Esophagus squamous epithelium (tissue), 5 donors: ENCODE measurements at places on chromosomes 12 and 14.

- DNase-seq: no peak
Measured at GRCh38 chr12:88241862-88242570, 99.9 kb downstream of the TMTC3 start.

GRCh38 chr14:71319666-71320065 lies 412.4 kb downstream of the PCNX1 start:
- no peak for DNase-seq

- DNase-seq: no peak
Measured at GRCh38 chr12:11673666-11674461, 24.4 kb downstream of the ETV6 start.

GRCh38 chr14:92527721-92528120 lies 14.1 kb downstream of the RIN3 start:
- DNase-seq: no peak

DNA sequence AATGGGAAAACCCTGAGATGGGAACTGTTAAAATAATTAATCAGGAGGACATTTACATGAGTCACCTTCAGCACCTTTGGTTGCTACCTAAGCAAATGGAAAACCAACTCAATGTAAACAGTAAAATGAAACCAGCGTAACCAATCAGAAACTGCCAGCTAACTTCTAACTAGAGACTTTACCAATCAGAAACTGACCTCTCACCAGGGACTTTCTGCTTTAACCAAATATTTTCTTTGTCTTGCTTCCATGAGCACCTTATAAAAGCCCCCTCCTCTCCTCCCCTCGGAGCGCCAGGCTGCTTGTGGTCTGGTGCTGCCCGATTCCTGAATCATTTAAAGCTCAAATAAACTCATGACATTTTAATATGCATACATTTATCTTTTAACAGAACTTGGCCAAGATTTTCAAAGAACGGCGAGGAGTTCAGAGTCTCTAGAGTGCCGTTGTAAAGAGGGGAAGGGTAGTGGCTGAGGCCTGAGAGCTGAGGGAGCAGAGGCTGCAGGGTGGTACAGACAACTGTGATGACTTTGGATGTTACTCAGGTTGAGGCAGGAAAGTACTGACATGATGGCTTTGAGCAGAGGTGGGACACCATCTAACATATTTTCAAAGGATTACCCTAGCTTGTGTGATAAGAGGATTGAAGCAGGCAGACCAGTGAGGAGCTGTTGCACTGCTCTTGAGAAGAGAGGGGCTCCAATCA lies 183.6 kb downstream of the CRADD start:
- no peak for DNase-seq

DNA sequence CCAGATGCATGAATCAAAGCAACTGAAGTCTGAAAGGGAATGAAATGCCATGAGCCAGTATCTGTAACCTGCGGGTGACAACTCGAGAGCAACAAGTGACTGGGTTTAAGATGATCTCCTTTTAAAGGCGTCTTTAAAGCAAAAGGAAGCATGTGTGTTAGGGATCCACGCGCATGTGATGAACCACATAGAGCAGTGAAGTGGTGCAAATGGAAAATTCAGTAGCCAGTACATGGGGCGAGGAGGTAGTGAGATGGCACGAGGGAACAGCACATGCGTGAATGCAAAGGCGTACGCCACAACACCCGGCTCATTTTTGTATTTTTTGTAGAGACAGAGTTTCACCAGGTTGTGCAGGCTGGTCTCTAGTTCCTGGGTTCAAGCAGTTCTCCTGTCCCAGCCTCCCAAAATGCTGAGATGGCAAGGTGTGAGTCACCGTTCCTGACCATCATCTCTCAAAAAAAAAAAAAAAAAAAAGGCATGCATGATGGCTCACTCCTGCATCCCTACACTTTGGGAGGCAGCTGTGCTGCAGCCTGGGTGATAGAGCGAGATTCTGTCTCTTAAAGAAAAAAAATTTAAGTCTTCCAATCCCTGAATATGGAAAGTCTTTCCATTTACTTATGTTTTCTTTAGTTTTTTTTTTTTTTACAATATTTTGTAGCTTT lies 24.6 kb upstream of the BCL7A start:
- no peak for DNase-seq

GRCh38 chr14:84453307-84453950 lies 1076.5 kb upstream of the FLRT2 start:
- DNase-seq: no peak

GRCh38 chr12:102484428-102484958 lies 4.1 kb upstream of the IGF1 start:
- DNase-seq: no peak

DNA sequence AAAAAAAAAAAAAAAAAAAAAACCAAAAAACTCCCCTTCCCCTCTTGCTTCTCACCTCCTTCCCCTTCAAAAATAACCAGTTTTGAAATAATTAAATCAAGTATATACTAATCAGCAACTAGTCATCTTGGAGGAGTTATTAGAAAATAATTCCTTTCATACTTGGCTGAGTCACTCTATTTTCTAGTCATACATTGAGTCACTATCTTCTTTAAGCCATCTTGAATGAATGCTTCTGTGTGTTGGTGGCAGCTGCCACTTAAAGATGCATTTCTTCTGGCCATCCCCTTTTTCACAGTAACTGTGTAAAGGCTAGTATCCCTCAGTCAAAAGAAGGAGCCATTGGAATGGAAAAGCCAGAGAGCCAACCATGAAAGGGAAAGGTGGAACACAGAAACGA lies 84.2 kb upstream of the TMEM263 start:
- DNase-seq: no peak

- no peak for DNase-seq
Measured at GRCh38 chr12:1993871-1994371, 10.3 kb downstream of the DCP1B start.

DNA sequence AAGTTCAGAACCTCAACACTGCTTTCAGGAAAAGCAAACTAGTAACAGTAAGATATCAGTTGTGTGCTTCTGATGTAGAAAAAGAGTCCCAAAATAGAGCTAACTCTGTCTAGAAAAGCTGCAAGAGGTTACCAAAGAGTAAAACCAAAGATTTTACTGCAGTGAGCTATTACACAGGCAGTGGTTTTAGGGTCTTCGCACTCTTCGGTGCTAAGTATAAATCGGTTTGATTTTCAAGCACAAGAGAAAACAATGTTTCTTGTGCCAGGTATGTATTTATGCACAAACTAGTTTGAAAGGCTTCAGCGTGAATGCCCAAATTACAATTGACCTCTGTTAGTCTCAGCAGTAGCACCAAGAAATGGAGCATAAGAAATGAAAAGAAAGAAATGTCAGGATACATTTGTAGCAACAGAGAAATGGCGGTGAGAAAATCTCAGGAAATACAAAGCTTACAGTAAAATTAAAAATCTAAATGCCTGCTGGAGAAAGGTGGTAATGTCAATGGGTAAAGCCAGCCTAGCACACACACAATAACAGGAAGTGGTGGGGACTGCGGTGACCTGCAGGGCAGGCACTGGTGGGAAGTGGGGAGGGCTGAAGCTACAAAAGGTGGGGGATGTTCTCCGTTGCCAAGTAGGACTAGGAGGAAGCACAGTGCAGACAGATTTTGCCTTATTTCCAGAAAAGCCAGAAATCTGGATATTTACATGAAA lies 18.0 kb upstream of the DYRK2 start:
- DNase-seq: peak; percentile 21

DNA sequence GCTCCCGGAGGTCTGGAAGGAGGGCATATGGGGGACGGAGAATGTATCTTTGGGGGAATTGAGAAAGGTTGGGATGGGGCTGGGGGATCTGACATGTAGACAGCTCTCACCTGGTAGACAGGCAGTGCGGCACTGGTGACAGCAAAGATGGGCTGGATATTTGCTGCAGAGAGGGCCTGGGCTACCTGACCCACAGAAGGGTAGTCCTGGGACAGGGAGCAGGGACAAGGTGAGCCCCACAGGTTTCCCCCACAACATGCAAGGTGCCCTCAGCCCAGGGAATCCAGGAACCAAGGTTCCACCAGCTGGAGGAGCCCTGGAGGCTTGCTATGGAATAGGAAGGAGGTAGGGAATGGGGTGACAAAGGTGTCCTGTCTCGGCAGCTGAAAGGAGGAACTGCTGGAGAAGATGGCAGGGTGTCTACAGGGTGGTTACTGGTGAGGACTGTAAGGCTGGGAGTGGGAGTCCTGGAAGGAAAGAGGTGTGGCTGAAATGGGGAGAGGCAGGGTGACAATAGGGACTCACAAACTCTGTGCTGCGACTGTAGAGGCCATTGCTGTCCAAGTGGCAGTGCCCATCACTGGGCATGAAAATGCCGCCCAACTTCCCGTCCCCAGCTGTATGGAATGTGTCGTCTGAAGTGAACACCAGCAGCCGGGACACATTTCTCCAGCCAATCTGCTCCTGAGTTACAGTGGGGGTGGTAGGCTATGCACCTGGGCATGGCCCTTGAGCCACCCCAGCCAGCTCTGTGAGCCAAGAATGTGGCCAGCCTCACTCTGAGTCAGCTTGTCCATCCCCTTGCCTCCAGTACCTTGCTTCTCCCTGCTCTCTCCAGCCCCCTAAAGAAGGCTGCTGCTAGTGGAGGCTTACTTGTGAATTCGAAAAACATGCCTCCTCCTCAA lies 11.3 kb downstream of the ITGB7 start:
- DNase-seq: no peak

DNA sequence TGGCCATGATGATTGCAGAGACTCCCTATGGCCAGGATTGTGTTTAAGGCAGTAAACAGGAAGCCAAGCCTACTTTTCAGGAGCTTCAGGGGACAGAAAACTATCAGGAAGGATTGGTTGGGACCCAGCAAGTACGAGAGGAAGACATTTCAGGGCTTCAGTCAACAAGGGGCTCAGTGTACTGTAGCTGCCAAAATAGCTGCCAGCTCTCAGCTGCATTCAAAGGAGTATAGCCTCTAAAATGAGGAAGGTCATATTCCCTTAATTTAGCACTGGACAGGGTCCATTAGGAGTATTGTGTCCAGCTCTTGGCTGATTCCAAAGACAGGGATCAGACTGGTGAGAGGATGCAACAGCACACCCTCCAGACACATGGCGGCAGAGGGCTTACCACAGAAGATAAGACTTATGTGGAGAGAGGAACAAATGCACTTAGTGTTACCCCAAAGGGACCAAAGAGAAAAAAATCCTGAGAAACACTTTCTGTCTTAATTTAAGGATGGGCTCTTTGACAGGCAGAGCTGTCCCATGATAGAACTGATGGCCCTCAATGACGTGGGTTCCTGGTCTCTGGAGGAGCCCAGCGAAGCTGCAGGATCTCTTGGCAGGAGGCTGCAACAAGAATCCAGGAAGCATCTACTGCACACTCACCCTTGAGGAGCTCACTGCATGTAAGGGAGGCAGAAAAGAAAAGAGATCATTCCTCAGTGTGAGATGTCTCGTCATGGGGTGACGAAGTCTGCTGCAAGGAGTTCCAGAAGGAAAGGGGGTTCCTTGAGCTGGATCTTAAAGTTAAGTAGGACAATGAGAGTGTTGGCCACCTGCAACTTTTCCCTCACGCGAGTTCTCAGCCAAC lies 14.8 kb downstream of the BDKRB1 start:
- DNase-seq: no peak

- no peak for DNase-seq
Measured at GRCh38 chr12:120843472-120843871, 60.7 kb downstream of the SPPL3 start.

DNA sequence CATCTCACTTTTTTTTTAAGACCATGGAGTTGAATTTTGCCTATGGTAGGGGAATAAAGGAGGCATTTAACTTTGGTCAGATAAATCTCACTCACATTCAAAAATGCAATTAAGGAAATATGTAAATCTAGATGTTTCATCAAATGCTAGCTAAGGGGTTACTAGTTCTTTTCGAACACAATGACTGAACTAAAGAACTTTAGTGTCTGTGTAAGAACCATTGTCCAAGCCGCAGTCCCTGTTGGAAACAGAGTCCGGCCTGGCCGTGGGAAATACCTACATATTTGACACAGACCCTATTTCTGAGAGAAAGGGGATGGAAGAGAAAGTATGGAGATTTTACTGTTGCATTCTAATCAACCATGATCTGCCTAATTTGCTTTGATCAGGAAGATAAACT lies 17.4 kb downstream of the LGR5 start:
- no peak for DNase-seq

GRCh38 chr14:26163761-26164160 lies 434.1 kb downstream of the NOVA1 start:
- DNase-seq: no peak

DNA sequence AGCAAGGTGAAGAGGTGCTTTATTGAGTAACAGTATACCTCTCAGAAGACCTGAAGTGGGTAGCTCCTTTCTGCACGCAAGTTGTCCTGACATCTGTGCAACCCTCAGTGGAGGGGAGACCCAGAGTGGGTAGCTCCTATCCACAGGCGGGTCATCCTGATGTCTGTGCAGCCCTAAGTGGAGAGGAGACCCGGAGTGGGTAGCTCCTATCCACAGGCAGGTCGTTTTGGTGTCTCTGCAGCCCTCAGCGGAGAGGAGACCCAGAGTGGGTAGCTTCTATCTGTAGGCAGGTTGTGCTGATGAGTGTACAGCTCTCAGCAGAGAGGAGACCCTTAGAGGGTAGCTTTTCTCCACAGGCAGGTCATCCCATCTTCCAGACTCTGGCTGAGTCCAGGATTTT lies 45.1 kb upstream of the PRPF39 start:
- DNase-seq: no peak

- no peak for DNase-seq
Measured at GRCh38 chr12:129483111-129483893, 420.5 kb downstream of the TMEM132D start.

- DNase-seq: no peak
Measured at GRCh38 chr12:28253161-28253641, 62.9 kb downstream of the CCDC91 start.

DNA sequence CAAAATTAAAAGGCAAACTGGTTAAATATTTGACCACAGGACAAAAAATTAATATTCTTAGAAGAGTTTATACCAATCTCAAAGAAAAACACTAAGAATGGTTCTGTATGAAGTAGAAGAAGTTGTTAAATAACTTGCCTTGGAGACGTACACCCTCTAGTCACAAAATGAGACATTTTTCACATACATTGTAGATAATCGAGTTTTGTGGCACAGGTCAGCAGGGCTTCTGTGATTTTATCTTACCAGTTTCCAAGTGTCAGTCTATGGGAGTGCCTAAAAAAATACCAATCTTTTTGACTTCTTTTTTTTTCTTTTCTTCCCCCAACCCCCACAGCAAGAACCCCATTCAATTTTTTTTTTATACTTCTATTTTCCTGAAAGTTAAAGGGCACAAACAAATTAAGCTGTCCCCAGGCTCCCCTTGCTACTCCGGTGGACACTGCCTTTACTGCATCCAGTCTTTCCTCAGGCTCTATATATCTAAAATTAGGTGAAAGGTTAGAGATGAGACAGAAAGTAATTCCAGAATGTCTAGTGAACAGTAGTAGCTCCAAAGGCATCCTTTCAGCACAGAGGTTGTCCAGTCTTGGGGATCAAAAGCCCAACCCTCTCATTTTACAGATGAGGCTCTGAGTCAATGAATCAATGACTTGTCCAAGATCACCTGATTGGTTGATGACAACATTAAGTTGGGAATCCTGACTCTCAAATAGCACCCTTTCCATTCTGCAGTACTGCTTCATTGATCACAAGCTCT lies 6.2 kb downstream of the LIMA1 start:
- no peak for DNase-seq

DNA sequence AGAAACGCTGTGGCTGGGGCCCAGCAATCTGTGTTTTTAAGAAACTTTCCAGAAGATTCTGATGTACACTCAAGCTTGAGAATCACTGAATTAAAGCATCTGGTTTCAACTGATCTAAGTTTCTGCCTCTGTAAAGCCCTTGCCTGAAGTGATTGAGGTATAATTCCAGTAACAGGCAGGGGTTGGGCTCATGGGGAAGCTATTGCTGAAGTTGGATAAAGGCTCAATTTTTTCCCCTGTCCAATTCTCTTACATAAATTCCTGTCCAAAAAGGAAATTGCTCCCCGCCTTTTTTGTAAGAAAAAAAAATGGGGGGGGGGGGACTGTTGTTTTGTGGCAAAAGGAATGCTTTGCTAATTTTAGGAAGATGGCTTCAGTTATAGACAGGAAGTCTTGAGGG lies 337.4 kb downstream of the NUAK1 start:
- DNase-seq: no peak
